Inflammatory macrophage treated with lipopolysaccharide for 1 hour (primary cell): ENCODE measurements at places on chromosomes 5 and 9.

DNA sequence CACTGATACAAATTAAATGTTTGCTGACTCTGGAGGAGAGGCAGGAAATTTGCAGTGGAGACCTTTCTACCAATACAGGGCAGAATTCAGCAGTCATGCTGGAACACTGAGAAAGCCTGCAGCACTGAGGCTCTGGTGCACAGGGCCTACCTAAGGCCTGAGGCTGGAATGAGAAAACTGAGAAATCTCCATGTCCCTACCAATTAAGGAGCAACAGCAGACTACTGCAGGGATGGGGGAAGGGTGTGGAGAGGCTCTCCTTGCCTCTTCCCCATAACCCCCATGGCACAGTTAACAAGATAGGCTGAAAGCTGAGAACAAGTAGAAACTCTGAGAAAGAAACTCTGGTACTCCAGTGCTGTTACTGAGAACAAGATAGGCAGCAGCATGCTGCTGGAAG lies 10.5 kb downstream of the FBXO4 start:
- DNase-seq, result no peak

GRCh38 chr9:93505541-93506132 lies 52.3 kb upstream of the FAM120AOS start:
- peak; percentile 76 for DNase-seq

DNA sequence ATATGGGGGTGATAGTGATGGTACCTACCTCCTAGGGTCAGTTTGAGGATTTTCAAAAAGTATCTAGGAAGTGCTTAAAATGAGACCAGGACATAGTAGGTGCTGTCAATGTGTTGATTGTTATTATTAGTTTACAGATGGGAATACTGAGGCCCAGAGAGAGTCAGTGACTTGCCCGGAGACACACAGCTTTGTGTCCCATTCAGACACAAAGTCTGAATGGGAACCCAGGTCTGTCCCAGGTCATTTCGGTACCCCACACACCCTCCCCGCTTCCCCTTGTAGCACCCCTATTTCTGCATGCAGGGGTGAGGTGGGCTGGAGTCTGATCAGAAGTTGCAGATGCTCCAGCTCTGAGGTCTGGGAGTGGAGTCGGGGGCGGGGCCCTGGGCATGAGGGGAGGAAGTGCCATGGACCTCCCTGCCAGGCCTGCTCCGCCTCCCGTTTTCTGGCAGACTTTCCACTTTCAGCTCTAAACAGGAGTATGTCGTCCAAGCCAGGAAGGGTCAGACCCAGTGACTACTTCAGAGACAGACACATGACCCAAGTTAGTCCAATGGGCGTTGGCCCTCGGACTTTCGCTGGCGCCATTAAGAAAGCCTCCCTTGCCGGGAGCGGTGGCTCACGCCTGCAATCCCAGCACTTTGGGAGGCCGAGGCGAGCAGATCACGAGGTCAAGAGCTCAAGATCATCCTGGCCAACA lies 3.2 kb upstream of the DBN1 start:
- DNase-seq, result no peak

- DNase-seq, result no peak
Measured at GRCh38 chr9:125538092-125538473, 168.9 kb downstream of the MAPKAP1 start.

DNA sequence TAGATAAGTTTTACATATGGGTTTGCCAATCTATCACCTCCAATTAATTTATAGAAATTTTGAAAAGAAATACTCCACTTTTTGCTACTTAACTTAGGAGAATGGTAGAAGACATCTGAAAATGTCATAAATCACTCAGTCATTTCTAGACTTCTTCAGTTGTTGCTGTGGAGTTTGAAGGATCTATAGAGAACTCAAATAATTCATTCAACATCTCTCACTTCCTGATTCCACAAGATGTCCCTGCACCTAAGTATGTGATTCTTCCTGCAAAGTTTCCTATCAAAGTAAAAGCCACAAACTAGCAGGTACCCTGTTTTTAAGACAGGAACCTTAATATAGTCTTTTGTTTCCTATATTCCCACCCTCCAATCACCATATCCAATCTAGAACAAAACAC lies 297.1 kb upstream of the ATP10B start:
- no peak for DNase-seq

GRCh38 chr5:1292139-1292538 lies 2.7 kb downstream of the TERT start:
- no peak for DNase-seq

GRCh38 chr5:167057665-167058064 lies 1233.8 kb upstream of the WWC1 start:
- no peak for DNase-seq

DNA sequence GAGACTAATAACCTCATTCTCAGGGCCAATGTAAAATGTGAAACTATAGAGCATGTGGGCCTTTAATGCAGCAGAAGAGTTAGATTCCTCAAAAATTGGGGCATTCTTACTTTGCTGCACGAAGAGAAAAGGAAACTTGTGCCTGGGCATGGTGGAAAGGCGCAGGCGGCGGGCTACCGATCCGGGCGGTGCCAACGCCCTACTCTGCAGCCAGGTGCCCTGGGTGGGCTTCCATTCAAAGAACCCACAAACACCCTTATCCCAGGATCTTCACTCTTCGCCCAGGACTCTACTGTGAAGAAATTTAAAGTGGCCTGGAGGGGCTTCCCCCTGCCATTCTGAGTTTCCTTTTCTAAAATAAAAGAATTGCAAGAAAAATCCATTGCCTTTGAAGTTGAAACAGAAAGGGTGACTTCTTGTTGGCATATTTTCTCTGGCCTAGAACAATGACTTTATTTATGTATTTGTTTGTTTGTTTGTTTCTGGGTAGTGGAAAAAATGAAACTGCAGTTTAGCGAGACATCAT lies 124.9 kb downstream of the TMEM161B start:
- no peak for DNase-seq

DNA sequence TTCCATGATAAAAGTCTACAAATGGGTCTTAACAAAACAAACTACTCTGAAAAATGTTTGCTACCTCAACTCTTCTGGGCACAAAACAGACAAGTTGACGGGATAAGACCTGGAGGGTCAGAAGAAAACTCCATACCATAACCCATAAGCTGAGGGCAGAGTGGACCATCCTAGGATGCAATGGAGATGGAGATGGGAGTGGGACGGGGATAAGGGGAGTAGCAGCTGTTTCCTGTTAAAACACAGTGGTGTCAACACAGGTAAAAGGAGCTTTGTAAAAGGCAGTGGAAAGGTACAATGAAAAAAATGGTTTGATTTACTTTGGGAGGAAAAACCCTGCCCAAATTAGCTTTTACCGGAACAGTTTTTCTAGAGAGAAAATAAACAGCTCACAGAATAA lies 41.6 kb downstream of the CEMIP2 start:
- DNase-seq, result no peak

DNA sequence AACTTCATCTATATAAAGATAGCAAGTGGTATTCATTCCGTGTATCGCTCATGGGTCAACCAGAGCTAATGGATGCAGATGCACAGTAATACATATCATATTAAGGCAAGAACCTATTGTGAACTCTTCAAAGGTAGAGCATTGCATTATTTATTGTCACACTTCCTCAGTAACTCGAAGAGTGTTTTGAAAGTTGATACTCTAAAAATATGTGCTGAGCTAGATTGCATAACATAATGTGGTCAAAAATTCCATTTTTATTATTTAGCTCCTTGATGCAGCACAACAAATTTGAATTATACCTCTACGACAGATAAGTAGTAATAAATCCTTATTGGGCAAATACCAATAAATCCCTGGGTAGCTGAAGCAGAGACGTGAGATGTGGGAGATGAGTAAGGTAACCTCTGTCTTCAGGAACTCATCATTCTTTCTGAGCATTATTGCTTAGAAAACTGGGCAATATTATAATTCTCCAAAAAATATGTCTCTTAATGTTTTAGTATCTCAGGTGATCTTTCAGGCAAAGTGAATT lies 70.3 kb downstream of the CDH18 start:
- DNase-seq, result no peak

GRCh38 chr9:131187957-131188356 lies 62.6 kb downstream of the NUP214 start:
- no peak for DNase-seq

DNA sequence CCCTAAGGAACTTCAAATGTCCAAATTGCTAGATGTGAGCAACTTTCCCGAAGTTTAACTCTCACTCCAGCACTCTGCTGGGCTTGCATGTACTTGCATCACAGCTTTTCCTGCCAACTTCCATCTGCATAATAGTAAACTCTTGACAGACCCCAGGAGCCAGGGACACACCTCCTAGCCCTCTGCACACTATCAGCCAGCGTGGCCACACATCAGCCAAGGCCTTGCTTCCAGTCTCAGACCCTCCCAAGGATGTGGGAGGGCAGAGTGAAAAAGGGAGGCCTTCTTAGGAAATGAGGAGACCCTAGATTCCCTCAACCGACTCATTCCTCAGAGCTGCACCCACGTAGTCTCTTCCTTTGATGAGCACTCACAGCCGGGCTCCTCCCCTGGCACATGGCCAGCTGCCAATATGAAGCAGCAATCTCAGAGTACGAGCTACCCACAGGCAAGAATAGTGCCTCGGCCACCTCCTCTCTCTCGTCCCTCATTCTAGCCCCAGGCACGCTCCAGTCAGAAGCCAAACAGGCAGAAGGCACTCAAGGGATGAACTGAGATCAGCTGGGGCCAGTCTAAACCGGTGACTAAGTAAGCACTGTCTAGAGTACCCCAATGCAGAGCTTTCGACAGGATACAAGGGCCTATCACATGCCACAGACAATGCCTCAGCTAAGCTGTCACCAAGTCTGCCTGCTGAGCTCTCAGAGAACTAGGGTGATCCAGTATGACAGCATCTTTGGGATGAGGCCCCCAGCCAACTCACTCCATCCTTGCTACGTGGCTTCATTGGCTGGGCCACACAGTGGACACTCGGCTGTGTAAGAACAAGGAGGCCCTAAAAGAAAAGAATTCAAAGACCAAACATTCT lies 2.3 kb downstream of the P4HA2 start:
- DNase-seq, result no peak

DNA sequence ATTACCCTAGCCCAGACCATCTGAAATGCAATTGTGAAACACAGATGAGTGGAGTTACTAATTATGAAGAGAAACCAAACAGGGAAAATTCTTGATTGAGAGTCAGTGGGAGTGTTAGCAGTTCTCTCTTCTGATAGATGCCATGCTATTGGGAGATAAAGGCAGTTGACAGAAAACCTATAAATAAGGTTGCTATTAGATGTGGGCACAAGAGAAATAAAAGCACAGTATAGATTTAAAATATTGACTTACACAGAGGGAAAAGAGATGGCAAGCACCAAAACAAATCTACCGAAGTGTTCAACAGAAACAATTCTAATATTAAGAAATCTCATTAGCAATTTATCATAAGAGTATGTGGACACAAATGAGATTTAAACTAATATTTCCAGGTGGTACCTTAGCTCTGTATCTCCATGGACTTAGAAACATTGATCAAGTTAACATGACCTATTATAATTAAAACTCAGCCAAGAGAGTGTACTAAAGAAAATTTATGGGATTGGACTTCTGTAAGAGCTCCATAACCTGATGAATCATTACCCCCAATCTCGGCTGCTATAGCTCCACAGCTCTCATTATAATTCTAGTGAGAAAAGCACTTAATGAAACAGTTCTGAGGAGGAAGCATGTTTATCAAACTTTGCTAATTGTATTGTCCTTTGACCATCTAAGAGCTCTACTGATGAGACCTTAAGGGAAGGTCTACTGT lies 665.0 kb upstream of the RIOK2 start:
- DNase-seq, result no peak
